ENCODE measurements at places on chromosomes 6 and 20.

DNA sequence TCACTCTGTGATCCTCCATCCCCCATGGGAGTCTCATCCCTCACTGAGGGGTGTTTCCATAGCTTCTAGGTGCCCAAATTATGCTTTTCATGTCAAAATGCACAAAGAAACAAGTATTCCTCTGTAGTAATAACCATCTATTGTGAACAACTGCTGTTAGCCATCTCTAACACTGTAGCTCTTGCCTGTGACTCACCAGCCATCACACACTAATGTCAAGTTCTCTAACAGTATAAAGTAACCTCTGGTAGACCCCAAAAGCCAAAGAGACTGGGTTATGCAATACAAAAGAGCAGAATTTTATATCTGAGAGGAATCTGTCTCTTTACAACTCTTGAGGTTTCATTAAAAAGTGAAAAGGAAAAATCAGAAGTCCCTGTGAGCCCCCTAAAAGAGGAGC is 25.4 kb upstream of the IYD start:
- no peak for DNase-seq

GRCh38 chr20:63518946-63519667 is 1.5 kb upstream of the PPDPF start:
- DNase-seq: no peak

DNA sequence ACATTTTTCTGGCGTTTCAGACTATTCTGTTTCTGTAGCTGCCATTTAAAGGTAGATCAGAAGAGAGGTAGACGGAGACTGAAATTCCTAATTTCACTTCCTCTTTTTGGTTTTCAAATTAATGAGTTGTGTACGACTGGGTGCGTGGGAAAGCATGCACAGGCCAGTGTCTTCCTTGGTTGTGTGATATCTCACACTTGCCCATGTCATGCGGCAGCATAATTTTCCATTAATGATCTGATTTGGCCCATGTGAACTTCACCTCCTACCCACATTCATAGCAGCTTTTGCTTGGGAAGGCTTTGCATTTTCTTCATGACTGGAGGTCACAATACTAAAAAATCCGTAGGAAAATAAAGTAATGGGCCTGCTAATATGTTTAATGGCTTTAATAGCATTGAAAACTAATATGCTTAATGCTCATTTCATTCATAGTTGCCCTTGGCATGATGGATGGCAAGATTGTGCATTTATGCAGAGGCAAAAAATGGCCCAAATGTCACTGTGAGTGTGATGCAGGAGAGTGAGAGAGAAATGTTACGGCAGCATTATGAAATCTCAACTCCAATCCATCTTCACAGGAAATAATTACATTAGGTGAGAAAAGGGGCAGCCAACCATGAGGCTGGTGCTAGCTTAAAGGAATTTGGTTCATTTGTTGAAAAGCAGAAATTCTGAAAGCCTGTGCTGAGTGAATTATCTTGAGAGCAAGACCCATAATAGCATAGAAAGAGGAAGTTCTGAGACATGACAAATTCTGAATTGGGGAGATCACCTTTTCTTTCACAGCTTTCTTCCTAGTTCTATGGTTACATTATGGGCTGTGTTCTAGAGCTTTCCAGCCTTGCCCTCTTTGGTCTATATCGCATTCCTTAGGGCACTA is 69.0 kb upstream of the UST start:
- no peak for DNase-seq

GRCh38 chr6:124741341-124741740 is 220.9 kb upstream of the RNF217 start:
- no peak for DNase-seq

DNA sequence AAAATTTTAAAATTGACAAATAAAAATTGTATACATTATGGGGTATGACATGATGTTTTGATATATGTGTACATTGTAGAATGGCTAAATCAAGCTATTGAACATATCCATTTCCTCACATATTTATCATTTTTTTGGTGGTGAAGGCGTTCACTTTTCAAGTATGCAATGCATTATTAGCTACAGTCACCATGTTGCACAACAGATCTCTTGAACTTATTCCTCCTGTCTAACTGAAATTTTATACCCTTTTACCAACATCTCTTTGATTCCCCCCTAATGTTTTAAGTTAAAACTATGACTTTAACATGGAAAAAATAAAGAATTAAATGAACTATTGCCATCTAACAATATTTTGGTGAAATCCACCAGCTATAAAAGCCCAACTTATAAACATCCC is 65.2 kb upstream of the UST start:
- DNase-seq: no peak

DNA sequence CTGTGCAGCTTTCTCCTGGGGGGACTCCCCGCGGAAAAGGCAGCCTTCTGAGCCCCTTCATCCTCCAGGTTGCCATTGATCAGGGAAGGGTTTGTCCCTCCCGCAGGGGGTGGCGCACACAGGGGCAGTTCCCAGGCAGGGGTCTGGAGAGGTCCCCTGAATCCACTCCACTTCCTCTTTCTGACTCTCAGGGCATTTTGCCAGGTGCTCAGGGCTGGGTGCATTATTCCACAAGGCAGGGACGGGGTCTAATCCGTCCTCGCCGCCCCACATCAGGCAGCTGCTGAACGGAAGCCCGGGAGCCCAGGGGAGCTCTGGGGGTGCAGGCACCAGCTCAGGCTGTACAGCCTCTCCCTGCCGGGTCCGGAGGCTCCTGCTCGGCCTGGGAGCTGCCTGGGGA is 180.9 kb downstream of the TTLL2 start:
- DNase-seq: no peak

DNA sequence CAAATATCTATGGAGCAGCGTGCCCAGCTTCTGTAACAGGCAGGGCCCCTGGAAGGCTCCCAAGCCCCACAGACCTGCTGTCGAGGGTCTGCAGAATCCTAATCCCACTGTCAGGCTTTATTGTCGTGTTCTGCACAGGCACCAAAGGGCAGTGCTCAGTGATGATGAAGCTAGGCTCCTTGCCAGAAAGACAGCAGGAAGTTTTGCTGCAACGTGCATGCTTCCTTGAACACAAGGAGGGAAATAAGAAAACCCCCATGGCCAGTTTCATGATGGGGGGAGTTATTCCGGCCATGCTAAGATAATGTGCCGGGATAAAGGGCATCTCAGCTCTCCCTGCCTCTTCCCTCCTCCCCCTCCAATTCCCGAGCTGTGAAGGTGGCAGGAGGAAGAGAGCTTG is 109.4 kb upstream of the KCNG1 start:
- DNase-seq: peak; percentile 27

GRCh38 chr6:36340618-36341454 is 4.1 kb upstream of the BNIP5 start:
- peak; percentile 84 for DNase-seq

- DNase-seq: no peak
Observed at GRCh38 chr6:139540276-139540675, 165.8 kb upstream of the CITED2 start.

DNA sequence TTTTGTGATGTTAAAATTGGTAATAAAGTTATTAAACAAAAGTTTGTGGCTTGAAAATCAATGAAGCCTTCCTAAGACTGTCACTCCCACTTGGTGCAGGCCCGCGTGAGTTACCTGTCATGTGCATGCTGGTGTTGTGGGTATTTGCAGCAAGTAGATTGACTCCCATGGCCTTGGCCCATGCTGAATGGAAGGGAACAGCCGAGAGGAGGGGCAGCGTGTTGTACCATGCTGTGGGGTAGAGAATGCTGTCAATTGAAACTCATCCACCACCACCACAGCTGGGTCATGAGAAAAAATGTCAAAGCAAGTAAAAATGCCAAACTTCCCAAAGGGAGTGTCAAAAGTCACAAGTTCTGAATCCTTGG is 12.7 kb upstream of the VNN1 start:
- DNase-seq: no peak

GRCh38 chr6:16898640-16899396 is 137.6 kb upstream of the ATXN1 start:
- no peak for DNase-seq

DNA sequence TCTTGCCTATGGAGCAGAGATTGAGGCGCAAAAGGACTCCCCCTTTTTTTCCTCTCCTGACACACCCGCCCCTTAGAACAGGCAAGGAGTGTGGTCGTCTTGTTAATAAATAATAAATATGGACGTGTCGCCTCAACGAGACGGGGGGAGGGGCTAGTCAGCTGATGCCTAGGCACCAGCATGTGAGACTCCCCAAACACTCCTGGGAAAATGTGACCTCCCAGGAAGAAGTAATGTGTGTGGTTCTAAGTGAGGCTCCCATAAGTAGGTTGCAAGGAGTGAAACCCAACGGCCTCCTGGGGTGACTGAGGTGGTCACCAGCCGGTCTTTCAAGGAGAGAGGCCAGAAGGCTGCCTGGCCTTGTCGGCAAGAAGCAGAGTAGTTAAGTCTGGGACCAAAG is 1.1 kb upstream of the FAXC start:
- DNase-seq: no peak

GRCh38 chr20:33765099-33765498 is 33.3 kb downstream of the ZNF341 start:
- DNase-seq: no peak

DNA sequence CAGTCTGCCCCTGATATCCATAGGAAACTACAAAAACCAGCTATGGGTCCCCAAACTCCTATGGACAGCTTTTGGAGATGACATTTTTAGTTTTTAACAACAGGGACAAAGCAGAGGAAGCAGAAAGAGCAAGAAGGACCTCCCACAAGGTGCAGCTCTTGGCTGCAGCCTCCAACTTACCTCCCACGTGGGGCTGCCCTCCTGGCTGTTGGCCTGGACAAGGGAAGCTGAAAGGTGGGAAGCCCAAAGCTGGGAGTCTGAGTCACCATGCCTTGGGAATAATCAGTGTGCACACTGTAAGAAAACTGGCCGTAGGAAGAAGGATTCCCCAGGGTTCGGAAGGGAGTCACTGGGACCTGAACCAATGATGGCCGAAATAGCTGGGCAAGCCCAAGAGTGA is 51.8 kb upstream of the PAX1 start:
- no peak for DNase-seq

GRCh38 chr6:139161169-139161568 is 26.3 kb downstream of the HECA start:
- DNase-seq: no peak

DNA sequence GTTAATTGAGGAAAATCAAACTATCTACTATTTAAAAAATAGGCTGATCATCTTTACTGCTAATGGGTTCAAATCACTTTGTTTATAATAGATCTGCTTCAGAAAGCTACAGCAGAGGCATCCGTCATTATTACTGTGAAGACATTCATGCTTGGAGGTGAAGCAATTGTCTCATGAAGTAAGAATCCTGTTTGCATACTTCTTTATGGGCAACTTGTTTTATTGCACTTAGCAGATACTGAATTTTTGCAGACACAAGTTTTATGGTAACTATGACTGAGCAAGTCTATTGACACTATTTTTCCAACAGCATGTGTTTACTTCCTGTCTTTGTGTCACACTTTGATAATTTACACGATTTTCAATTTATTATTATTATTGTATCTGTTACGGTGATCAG is 573.9 kb downstream of the RFPL4B start:
- DNase-seq: no peak

GRCh38 chr20:25571240-25571639 is 14.1 kb downstream of the NINL start:
- DNase-seq: no peak

GRCh38 chr6:81331526-81331925 is 421.0 kb downstream of the TENT5A start:
- DNase-seq: no peak

DNA sequence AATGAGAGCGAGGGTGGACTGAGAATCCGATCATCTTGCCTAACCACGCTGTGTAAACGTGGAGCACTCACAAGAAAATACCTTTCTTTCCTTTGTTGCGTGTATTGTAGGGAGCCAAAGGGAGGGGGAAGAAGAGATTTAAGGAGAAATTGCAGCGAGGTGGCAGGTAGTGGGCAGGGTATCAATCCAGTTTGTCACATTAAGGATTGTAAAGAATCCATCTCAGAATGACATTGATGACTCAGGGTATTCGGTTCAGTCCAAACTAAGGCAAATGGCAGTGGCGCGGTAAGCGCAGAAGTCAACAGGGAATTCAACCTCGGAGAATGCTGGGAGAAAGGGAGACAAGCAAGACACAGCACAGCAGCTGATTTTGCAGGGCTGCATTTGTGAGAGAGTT is 146.2 kb downstream of the ID4 start:
- DNase-seq: no peak

DNA sequence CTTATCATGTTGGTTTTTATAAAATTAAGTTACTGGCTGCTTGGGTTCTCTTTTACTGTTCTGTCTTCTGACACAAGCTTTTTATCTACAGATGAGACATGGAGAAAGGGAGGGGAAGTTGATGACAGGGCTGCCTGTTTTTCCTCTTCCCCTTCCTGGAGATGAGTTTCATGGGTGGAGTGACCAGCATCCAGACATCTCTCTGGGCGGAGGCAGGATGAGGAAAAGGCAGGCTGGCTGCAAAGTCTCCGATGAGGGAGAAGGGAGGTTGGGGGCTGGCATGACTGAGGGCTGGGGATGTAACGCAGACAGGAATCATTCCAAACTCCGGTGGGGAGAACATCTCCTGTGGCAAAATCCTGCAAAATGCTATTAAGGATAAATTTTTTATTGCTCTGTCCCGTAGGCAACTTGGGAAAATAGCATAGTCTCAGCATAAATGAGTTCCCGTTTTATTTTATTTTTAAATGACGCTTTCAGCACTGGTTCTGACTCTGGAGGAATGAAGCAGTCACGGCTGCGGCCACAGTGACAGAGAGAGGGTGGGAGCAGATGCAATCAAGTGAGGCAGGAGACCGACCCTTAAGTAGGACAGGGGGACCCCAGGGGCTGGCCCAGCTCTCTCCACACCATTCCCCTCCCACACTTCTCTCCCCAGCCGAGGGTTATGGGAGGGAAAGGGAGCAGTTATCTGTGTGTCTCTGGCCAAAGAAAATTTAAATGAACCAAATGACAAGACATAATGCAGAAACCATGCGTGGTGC is 108.8 kb upstream of the PMEPA1 start:
- DNase-seq: no peak

DNA sequence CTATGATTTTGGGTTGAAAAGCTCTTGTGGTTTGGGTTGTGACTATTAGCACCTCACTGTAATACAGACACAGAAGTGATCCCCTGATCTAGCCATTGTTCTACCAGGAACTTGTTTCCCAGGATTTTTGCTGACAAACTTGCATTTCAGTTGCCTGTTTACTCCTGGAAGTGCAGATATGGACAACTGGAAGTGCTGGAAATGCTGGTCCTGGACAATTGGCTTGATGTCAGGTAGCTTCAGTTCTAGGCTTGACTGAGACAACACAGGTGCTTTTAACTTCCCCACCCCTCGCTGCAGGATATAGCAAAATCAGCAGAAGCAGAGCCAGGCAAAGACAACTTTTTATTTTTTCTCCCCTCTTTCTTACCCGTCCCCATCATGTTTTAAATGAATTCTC is 27.1 kb upstream of the FBXO30 start:
- DNase-seq: no peak

DNA sequence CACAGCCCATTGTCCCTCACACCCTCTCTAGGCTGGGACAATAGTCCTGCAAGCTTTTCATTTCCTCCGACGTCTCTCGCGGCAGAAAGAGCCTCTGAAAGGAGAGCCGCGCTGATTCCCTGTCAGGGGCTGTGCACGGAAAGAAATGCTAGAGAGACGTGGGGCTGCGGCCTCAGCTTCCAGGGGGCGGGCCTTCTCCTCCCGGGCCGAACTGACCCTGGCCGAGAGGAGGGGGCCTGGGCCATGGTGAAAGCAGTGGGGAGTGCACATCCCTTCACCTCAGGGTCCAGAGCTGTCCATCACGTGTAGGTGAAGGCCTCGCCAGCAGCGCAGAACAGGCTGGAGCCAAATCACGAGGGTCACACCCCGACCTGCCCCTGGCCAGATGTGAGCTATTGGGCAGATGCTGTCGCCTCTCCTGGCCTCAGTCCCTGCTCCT is 220.4 kb downstream of the TAF4 start:
- no peak for DNase-seq

GRCh38 chr20:53643031-53643832 is 49.6 kb upstream of the ZNF217 start:
- no peak for DNase-seq
